Right forelimb (tissue), 1 donor: ENCODE measurements at places on chromosomes 16 and 17.

GRCh38 chr17:45451131-45451530 is 18.5 kb upstream of the ARHGAP27 start:
- DNase-seq = no peak

DNA sequence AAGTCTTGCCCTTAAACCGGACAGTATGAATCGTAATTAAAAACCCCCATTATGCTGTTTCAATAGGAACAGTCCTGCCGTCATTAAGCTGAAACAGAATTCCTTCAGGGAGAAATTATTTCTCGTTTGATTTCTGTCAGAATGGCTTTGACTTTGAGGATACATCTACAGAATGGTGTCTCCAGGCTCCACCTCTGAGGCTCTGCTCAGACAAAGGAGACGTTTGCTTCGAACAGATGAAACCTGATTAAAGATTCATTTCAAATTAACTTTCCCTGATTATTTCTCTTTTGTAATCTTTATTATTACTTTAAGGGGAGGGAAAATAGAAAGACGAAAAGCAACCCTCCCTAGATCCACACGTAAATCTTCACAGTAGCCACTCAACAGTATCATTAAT is 106.9 kb downstream of the TMEM114 start:
- no peak for DNase-seq

- no peak for DNase-seq
Observed at GRCh38 chr17:13544765-13545164, 57.0 kb downstream of the HS3ST3A1 start.

DNA sequence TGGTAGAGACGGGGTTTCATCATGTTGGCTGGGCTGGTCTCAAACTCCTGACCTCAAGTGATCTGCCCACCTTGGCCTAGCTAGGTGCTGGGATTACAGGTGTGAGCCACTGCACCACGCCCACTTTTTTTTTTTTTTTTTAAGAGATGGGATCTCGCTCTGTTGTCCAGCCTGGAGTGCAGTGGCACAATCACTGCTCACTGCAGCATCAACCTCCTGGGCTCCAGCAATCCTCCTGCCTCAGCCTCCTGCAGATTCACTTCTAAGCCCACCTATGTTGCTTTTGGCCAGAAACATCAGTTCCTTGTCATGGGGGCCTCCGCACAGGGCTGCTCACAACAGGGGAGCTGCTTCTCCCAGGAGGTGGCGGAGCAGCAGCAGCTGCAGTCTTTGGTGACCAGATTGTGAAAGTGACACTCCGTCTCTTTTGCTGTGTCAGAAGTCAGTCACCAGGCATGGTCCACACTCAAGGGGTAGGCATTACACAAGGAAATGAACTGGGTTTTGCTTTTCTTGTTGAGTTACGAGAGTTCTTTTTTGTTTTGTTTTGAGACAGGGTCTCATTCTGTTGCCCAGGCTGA is 4.5 kb upstream of the NME4 start:
- no peak for DNase-seq

GRCh38 chr16:75343286-75343685 is 90.0 kb downstream of the CFDP1 start:
- no peak for DNase-seq

DNA sequence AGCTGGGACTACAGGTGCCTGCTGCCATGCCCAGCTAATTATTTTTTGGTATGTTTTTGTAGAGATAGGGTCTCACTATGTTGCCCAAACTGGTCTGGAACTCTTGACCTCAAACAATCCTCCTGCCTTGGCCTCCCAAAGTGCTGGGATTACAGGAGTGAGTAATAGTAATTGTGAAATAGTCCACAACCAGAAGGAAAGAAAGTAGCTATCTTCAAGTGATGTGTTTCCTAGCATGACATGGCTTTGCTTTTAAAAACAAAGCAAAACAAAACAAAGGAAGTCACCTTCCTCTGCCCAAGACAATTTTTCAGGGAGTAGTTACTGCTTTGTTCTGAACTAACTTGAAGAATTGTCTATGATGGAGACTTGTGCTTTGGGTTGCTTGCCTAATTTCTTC is 27.0 kb downstream of the ATP6V0A1 start:
- DNase-seq = no peak

DNA sequence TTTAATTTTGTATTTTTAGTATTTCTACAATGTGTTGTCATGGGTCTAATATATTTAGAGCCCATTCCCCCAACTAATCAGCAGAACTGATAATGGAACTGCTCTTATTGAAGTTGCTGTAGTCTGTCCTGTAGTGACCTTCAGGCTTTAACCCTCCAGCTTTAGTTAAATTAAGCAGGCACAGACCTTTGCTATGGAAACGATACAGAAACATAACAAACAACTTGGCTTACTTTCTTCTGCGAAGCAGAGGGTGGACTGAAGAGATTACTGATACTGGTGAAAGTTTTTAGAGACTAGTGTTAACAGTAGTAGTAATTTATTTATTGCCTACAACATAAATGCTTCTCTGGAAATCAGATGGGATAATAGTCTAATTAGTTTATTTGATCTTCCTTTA is 61.4 kb downstream of the NFATC3 start:
- DNase-seq = no peak

DNA sequence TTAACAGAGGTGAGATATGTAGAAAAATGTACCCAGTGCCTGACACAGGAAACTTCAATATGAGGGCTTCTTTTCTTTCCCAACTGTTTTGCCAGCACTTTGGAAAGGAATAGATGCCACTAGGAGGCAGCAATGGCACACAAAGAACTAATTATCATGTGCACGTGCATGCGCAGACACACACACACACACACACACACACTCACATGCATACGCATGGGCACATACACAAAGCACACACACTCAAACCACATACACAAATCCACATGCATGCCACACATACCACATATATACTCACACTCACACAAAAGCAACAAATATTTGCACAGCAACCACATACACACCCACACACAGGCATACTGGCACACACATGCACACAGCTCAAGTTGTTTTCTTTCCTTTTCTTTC is 8.8 kb upstream of the CEP112 start:
- peak; percentile 64 for DNase-seq

DNA sequence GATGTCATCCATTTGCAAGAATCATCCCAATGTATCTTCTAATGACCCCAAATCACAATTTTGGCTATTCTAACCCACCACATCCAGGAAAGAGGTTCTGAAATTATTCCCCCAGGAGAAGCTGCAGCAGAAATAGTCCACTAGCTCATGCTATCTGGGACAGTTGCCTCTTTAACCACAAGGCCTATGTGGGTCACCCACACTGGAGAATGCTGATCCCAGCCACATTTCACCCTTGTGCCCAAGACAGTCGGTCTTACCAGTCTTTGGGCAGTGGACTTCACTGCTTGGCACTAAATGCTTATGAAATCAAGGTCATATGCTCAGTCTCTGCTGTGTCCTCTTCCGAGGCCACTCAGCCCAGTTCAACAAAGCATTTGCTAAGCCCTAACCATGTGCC is 27.0 kb downstream of the ABCC12 start:
- DNase-seq = no peak

GRCh38 chr16:69270395-69270794 is 40.8 kb upstream of the VPS4A start:
- DNase-seq = no peak
